Choroid plexus epithelial cell (primary cell): ENCODE measurements at places on chromosomes 2 and 18.
A peak's percentile ranks its signal among the peaks of the same experiment; 100 is the strongest.

DNA sequence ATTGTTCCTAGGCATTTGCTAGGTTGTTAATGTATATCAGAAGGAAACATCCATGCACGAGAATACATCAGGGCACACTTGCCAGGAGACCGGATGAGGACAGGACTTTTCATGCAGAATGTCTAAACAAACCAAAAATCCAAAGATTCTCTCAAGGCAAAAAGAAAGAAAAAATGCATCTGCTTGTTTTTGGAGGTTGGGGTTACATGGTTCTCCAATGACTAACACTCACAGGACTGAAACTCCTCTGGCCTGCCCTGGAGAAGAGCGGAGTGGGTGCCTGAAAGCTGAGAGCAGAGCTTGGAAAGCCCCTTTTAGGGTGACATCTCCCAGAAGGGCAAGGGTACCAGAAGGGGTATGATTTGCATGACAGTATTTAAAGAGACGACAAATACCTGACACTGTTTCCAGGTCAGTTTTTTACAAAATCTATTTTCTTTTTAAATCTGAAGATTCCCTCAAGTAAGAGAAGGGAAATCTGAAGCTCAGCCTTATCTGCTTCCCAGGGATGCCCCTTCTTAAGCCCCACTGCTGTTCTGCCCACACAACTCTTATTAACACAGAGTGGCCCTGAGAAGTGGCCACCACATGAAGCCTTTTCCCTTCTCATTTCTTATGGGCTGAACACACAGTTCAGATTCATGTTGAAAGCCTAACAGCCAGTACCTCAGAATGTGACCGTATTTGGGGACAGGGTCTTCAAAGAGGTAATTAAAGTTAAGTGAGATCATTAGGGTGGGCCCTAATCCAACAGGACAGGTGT, 216.4 kb downstream of the STK39 start:
- DNase-seq = peak; percentile 93

DNA sequence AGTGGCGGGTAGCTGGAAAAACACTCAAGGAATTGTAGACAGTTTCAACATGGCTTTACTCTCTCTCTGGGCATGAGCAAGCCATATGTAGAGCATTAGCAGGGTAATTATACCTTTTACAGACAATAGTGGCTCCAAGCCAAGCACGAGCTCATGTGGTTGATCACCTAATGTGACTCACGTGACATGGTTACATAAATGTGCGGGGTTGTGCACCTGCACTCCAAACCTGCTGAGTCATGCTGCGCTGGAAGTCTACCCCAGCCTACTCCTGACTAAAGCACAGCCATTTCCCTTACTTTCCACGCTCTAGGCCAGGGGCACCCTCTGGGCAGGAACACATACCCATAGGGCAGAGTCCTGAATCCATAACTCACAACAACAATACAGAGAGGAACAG, 232.8 kb downstream of the MBD5 start:
- DNase-seq = no peak

DNA sequence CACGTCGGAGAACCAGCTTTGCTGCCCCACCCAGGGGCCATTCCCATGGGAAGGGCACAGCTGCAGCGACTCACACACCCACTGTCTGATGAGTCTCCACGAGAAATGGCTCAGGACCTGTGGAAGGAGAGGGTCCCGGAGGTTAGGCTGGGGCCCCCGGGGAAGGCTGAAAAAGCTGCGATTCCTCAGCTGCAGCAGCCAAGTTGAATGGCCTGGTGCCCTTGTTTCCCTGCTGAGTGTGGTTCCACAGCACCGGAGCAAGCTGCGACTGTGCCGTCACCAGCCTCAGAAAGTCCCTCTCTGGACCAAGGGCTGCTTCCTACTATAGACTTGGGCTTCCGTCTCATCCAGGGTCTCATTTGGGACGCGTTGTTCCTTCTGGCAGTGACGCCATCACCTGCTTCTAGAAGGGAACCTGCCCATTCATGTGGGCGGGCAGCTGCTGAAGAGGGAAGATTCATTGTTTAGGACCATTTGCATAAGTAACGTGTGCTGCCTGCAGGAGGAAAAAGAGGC, 180.2 kb downstream of the INHBB start:
- DNase-seq = no peak

DNA sequence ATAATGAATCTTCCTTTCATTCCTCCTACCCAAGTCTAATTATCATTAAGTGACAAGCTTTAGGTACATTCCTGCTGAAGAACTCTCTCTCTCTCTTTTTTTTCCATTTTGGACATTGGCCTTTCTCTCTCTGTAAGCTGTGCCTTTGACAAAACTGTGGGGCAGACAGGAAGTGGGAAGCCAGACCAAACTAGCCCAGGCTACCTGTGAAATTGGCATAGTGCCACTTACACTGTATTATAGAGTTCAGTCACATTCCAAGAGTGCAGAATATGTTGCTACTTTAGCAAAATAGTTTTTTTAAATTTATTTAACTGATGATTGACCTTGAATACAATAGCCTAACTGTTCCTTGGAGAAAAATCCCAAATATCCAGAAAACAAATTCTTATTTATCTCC, 381.5 kb upstream of the ETAA1 start:
- no peak for DNase-seq

- no peak for DNase-seq
Observed at GRCh38 chr2:127451981-127452380, 33.8 kb downstream of the PROC start.

- DNase-seq = no peak
Observed at GRCh38 chr2:164688896-164689419, 67.7 kb upstream of the GRB14 start.

DNA sequence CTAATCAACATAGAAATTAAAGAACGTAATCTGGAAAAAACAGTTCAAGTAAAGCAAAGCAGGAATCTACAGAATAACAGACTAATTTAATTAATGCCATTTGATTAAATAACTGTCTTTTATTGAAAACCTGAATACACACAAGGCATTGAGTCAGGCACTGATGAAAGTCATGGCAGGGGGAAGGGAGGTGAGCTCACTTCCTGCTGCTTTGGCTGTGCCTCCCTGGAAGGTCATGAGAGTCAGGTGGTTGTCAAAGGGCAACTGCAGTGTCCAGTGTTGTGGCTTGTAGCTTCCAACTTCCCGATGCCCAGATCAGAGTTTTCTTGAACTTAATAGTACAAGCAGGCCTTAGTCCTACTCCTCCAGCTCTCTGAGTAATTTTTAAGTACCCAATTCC, 180.9 kb downstream of the PID1 start:
- DNase-seq = peak; percentile 39

GRCh38 chr2:55119711-55120487, 69.6 kb upstream of the RTN4 start:
- no peak for DNase-seq

DNA sequence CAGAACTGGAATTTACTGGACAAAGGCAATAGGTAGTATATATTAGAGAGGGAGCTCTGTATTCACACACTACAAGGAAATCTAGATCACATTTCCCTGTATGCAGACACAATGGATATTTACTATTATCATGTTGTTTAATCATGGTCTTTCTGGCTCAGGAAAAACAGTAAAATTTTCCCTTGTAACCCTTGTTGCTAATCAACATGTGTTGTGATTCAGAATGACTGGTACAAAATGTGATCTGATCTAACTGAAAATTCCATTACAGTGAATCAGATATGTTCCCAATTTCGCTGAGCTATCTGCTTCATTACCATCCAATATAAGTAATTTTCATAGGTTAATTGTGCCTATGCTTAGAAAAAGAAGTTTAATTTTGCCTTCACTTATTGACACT, 1109.7 kb downstream of the LRP1B start:
- peak; percentile 94 for DNase-seq

DNA sequence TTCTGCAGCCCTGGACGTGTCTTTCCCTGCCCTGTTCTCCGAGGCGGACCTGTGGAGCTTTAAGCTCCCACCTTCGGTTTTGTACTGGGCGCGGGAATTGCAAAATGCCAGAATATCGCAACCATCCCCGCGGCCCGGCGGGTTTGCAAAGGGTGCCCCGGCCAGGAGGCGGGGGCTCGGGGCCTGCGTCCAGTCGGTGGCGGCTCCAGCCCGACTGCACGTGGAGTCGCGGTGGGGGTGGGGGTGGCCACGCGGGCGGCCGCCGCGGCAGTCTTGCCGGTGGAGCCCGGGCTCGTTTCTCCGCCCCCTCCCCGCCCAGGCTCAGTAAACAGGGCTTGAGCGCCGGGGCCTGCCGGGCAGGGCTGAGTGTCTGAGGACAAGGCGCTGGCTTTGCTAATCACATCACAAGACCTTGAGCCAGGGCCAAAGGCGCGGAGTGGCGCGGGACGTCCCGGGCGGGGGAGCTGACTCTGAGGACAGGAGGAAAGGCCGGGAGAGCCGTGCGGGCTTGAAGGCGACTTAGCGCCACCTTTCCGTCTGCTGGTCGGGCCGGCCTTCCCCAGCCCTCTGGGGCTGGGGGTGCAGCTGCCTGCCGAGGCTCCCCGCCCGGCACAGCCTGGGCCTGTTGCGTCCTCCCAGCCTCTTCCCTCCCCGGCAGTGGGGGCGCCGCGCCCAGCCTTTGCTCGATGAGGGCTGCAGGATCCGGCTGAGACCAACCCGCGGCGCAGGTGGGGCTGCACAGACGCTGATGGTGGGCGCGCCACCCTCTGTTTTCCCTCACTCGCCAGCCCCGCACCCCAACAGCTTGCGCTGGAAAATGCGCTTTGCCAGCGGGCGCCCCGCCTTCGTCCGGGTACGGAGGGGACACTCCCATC, 786 bp upstream of the ZFP36L2 start:
- peak; percentile 87 for DNase-seq

- no peak for DNase-seq
Observed at GRCh38 chr2:239263231-239263630, 137.6 kb downstream of the HDAC4 start.

DNA sequence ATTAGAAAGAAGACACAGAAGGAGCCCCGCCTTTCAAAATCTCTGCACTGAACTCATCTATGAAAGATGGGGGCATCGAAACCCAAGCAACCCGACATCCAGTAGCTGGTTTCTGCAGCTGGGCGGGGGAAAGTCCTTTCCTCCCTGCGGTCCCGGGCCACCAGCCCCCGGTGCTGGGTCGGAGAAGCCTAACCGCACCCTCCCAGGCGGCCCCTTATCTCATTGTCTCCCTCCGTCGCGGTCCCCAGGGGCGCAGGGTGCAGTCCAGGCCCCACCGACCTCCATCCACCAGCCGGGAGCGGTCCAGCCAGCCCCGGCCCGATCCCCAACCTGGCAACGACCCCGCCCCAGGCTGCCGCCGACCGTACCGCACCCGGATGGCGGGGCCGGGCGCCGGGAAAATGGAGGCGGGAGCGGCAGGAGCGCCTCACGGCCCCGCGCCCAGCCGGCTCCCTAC, 452 bp downstream of the RAPH1 start:
- DNase-seq = peak; percentile 34

- no peak for DNase-seq
Observed at GRCh38 chr2:194765723-194766122, 891.3 kb upstream of the SLC39A10 start.

DNA sequence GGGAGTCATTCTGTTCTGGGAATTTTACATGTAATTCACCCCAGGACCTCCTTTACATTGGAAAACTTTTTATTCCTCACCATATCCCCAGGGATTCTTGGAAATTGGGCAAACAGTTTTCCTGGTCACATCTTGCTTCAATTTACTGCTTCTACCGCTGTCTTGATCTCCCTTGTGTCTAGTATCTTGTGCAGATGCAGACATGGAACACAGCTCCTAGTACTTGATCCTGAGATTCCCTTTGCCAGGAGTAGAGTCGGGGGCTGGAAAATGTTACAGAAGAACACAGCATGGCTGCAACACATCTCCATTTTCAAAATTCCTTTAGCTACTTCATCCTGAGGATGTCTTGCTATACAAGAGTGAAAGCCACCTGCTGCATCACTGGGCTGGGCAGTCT, 472.8 kb downstream of the PLCL1 start:
- no peak for DNase-seq

DNA sequence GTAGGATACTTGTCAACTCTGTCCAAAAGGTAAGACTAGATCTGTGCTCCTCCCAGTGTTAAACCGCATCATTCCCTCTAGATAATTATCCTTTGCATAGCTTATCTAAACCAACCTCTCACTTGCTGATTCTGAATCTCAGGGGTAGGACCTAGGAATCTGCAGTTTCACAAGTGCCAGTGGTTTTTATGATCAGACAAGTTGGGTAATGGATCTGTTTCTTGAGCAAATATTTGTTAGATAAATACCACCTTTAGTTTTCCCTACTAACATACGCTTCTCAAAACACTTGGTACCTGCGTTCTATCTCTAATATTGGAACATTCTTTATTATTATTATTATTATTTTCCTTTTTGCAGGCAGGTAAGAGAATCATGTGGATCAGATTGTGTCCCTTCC, 439.9 kb downstream of the PTPRM start:
- DNase-seq = no peak

- no peak for DNase-seq
Observed at GRCh38 chr2:216474925-216475670, 23.5 kb upstream of the RPL37A start.

DNA sequence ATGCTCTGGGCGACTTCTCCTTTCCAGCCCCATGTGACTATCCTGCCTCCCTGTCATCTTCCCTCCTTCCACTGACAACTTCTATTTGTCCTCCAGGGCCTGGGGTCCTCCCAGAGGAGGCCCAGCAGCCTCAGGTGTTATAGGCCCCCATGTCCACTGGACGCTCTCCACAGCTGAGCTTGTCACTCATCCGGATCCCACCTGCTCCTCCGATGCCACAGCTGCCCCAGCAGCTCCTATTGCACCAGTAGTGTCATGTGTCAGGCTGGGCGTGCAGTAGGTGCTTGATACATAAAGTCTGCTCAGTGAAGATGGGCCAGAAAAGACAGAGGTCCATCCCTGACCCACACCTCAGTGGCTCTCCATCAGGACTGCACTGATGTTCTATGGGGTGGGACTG, 305.7 kb upstream of the MYT1L start:
- no peak for DNase-seq

DNA sequence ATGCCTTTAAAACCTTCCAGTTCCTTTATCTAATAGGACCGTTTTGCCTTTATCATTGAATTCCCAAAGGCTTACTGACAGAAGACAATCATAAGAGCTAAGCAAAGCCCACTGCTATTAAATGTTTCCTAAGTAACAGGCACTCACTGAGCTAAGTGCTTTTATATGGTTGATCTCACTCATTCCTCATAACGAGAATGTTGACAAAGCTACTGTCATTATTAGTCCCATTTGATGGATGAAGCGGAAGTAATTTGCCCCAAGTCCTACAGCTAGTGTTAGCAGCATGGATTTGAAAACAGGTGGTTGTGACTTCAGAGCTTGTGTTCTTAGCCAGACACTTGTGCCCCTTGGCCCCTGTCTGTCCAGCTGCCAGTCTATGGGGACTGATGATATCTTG, 134.8 kb upstream of the SERPINE2 start:
- DNase-seq = no peak

GRCh38 chr2:58293056-58293455, 51.9 kb upstream of the FANCL start:
- no peak for DNase-seq

- DNase-seq = peak; percentile 67
Observed at GRCh38 chr2:198296665-198297308, 492.4 kb downstream of the PLCL1 start.

DNA sequence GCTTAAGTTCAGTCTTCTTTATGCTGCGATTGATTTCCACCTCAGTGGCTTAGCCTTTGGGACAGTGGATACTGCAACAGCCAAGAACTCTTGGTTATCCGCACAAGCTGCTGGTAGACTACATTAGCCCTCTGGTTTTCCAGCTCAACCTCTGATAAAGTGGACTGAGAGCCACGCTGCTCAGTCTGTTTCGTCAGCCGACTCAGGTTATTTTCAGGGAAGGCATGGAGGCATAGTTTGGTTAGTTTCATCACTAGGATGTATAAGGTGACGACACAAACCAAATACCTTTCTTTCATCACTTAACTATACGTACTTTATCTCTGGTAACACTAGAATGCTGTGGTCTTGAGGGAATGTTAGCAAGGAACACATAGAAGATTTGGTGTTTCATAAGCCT, 14.2 kb downstream of the CD8A start:
- DNase-seq = peak; percentile 12

- no peak for DNase-seq
Observed at GRCh38 chr2:46942891-46943626, 27.5 kb upstream of the MCFD2 start.
